GM04503 (cell line): ENCODE measurements at places on chromosomes 13 and 19.
A peak's percentile ranks its signal among the peaks of the same experiment; 100 is the strongest.

DNA sequence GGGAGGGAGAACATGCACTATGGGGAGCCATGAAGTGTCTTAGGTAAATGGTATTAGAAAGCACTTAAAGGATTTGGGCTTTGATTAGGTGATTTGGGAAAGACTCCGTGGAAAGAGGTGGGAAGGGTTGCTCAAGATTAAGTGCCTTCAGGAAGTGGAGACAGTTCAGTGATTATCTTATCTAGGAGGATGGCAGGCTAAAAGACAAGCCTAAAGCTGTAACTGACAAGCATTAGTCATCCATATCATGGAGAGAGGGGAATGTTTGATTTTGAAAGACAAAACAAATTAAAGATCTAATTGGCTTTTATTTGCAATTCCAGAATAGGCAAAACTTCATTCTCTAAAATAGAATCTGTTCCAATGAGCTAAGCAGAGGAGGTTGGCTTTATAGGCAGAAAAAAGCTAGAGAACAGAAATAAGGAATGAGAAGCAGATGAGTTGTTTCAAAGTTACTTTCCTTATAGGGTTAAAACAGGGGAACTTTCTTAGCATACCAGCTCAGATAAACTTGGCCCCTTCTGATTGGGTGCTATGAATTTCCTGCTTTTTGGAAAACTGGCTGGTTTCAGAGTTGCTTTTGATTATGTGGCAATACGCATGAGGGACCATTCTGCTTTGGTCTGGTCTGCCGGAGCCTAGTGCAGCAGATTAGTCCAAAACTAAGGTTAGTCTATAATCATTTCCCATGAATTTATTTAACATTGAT lies 1.8 kb upstream of the DIAPH3 start:
- no peak for DNase-seq

GRCh38 chr13:43348397-43348796 lies 325.0 kb downstream of the DNAJC15 start:
- no peak for DNase-seq

DNA sequence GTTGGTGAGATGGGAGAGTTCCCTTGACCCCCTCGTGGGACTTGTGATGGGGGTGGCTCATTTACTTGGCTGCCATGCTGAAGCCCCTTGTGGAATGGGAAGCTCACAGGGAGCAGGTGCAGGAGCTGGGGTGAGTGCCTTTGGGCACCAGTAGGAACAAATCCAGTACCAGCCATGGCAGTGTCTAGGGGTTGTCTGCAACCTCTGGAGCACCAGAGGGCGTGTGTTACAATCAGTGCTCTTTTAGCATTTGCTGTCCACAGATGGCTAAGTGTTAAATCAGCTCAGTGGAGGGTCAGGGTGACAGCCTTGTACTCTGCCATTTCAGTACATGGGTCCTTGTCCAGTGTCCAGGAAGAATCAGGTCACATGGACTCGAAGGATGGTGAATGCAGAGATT lies 75.6 kb downstream of the ATP8A2 start:
- DNase-seq, result no peak

GRCh38 chr13:39836038-39836437 lies 180.6 kb downstream of the COG6 start:
- DNase-seq, result no peak

DNA sequence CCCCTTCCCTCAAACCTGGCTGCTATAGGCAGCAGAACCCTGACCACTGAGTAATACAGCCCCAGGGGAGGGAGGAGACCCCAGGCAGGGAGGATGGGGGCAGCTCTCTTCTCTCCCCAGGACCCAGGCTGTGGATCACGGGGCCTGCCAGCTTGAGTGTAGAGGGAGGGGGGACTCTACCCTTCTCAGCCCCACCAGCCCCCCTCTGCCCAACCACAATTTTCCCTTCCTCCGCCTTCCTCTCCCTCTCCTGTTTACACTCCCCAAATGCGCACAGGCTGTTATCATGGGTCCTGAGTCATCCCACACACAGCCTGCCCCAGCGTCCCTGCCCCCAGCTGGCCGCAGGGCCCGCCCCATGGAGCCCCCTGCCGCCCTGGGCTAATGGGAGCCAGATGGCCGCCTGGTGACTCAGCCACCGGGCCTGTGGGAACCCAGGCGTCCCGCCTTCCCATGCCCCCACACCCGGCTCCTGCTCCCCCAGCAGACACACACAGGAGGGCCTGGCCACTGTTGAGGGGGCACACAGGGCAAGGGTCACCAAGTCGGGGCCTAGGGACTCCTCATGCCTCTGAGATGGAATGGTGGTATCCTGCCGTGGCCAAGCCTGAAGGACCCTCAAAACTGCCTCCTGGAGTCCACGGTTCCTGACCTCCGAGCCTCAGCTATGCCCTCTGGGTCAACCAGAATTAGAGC lies 13.6 kb downstream of the CCDC97 start:
- DNase-seq, result peak; percentile 85

GRCh38 chr13:29648760-29649159 lies 53.3 kb upstream of the SLC7A1 start:
- no peak for DNase-seq

DNA sequence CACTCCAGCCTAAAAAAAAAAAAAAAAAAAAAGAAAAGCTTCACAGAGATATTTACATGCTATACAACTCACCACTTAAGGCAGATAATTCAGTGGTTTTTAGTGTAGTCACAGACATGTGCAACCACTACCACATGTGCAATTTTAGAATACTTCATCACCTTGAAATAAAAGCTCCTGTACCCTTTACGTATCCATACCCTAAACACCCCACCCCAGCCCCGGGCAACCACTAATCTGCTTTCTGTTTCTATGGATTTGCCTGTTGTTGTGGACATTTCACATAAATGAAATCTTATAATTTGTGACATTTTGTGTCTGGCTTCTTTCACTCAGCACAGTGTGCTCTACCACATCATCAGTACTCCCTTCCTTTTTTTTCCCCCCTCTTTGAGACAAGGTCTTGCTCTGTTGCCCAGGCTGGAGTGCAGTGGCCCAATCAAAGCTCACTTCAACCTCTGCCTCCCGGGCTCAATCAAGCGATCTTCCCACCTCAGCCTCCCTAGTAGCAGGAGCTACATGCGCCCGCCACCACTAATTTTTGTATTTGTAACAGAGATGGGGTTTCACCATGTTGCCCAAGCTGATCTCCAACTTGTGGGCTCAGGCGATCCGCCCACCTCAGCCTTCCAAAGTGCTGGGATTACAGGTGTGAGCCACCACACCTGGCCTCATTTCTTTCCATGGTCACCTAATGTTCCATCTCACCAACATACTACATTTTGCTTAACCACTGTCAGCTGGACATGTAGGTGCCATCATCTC lies 4.0 kb downstream of the DDX39A start:
- no peak for DNase-seq

DNA sequence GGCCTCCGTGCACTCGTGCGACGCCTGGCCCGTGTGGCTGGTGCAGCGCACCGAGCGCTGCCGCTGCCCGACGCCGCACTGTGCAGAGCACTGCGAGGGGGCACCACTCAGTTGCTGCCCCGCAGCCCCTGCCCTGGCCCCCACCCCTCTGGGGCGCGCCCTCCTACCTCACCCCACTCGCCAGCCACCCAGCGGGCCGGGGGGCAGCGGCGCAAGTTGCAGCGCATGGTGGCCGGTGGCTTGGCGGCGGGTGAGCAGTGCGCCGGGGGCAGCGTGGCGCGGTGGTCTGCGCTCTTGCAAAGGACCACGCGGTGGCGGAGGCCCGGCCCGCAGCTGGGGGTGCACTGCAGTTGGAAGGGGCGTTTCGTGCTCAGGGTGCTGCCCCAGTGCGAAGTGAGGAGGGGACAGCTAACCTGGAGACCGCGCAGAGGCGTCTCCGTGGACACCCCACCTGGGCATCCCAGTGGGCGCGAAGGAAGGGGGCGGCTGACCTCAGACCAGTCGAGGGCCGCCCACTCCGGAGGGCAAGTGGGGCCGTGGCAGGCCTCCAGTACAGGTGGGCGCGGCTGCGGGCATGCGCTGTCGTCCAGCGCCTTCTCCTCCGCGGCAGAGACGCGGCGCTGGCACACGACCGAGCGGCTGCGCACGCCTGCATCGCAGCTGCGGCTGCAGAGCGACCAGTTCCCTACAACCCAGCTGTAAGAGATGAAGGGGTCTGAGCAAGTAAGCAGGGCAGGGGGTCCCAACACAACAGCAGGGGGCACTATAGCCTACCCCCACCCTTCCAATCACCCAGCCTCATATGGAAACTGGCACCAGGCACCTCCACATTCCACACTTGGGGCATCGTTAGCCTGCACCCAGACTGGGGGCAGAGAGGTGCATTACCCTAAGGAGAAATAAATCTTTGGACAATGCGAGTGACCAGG lies 8.0 kb upstream of the MYO1F start:
- no peak for DNase-seq

- no peak for DNase-seq
These were observed 9.3 kb upstream of the RUBCNL start for GRCh38 chr13:46396341-46396740.

- no peak for DNase-seq
These were observed 167.1 kb downstream of the LMO7 start for GRCh38 chr13:75803164-75803611.

GRCh38 chr13:22103046-22104027 lies 432.5 kb downstream of the FGF9 start:
- no peak for DNase-seq

DNA sequence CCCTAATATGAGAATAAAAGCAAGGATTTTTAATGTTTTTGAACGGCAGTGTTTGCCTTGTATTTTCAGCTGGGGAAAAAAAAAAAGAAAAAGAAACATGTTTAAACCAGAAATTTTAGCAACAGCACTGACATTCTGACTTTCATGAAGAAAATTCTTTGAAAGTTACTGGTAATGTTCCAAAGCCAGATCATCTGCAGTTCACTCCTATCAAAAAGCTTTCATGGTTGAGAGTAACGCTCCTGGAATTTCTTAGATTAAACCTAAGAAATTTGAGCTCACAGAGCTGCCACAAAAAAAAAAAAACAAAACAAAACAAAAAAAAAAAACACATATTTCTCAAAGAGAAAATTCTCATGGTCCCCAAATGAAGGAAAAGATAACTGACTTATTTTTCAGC lies 1106.7 kb downstream of the EFNB2 start:
- no peak for DNase-seq

GRCh38 chr13:112842343-112842856 lies 126.6 kb upstream of the MCF2L start:
- DNase-seq, result no peak

DNA sequence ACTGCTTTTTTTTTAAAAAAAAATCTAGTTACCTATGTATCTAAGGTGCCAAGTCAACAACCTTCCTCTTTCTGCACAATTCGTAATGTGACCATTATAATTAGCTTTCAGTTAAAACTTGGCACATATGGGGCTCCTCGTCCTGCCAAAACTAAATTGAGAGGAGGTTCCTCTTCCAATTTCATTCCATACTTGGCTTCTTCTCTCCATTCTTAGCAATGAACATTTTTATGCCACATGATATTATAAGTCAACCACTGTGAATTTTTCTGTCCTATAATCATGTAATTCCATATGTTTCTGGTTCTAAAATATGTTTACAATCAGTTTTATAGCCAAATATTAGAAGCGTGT lies 177.0 kb downstream of the DCLK1 start:
- no peak for DNase-seq

GRCh38 chr13:113164492-113164891 lies 6.0 kb downstream of the PROZ start:
- no peak for DNase-seq

DNA sequence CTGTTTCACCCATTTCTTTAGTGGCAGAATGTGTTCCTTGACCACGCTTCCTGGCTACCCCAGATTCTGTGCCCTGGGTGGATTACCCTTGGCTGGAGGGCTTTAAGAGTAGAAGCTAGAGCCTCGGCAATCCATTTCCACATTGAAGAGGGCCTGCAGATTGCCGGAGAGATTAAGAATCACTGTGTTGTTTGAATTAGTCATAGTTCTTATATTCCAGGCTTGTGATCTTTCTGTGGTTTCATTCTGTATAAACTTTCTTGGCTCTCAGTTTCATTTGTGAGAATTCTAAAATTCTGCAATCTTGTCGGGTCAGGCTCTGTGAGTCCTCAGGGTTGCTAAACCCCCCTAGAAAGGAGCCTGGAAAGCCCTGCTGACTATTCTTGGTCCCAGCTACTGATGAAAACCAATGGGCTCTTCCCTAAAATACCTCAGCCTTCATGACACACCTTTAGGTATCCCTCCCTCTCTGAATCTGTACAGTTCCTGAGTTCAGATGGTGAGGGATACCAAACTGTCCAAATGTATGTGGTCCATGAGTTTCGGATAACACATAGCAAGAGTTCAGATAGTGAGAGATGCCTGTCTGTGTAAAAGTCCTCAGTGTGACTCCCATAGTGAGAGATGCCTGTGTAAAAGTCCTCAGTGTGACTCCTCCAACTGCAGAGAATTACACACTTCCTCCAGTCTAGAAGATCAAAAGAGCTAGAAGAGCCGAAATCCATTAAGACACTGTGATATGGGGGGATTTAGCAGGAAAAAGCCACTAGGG lies 4.3 kb downstream of the PHF11 start:
- peak; percentile 58 for DNase-seq

DNA sequence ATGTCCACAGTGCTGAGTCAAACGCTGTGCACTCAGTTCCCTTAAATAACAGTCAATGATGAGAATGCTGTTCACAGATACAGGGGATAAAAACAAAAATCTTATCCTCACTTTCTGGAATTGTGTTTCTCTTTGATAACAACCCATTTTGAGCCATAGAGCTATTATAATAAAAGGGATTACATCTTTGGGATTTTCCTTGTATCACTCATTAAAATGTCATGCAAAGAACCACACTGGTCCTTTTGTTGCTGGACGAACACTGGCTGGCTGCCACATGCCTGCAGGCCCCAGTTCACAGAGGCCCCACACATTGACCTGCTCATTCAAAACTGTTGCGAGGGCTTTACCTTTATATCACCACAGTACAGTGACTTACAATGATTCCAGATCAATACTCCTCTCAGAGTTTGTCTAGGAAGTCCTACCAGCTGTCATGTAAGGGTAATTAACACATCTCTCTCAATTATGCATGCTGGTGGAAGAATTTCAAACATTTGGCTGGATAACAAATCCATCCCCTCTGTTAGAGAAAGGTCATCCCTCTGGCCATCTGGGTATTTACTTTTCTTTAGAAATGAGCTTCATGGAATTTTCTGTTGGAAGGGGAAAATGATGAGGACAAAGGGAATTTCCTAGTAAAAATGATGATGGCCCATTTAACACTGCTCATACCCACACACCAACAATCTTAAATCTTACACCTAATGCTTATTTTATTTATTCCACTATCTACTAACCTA lies 85.9 kb downstream of the MBNL2 start:
- DNase-seq, result peak; percentile 67

- DNase-seq, result no peak
These were observed 10.5 kb downstream of the PMIS2 start for GRCh38 chr19:35596366-35596999.

DNA sequence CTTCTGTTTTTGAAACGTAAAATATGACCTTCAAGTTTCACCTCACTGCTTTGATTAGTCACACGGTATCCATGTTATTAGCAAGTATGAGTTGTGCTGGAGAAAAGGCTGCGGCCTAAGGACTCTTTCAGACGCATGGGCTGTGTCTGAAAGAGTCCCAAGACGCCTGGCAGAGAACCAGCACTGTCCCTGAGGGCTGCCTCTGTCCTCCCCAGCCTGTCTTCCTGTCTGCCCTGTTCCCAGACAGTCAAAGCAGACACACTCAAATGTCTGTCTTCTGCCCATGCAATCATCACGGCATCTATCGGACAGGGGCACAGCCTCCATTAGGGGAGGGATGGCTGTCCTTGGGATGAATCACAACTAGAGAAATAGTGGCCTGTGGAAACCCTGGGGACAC lies 65.5 kb downstream of the DPY19L3 start:
- no peak for DNase-seq

- peak; percentile 51 for DNase-seq
These were observed 2.4 kb upstream of the F2RL3 start for GRCh38 chr19:16886305-16886880.
